Activated CD4-positive, alpha-beta T cell treated with anti-CD3 and anti-CD28 coated beads, Interleukin-10, Interleukin-2, amounts not matched to agents 100 ng/mL and 50 ng/mL, durations not matched to agents 16 hours and 8 hours (primary cell): ENCODE measurements at places on chromosomes 7 and 10.

- no peak for DNase-seq
Observed at GRCh38 chr10:132788180-132788830, 2.4 kb upstream of the NKX6-2 start.

- DNase-seq, result no peak
Observed at GRCh38 chr7:158771-159170, 33.6 kb upstream of the FAM20C start.

- peak; percentile 71 for DNase-seq
Observed at GRCh38 chr7:139771001-139771956, 6.5 kb downstream of the HIPK2 start.

GRCh38 chr7:22179442-22179879 lies 177.5 kb downstream of the RAPGEF5 start:
- peak; percentile 27 for DNase-seq

GRCh38 chr7:29480451-29480850 lies 83.2 kb upstream of the PRR15 start:
- no peak for DNase-seq

DNA sequence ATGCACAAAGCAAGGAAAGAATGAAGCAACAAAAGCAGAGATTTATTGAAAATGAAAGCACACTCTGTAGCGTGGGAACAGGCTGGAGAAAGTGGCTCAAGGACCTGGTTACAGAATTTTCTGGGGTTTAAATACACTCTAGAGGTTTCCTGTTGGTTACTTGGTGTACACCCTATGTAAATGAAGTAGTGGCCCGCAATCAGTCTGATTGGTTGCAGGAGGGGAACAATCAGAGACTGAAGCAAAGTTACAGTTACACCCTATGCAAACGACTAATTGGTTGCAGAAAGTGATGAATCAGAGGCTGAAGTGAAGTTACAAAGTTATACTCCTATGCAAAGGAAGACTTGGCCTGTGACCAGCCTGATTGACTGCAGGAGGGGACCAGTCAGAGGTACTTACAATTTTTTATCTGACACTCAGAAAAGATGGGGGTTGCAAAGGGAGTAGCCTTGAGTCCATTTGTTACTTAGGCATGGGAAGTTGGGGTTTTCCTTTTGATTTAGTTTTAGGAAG lies 3.6 kb upstream of the MTPN start:
- peak; percentile 91 for DNase-seq

DNA sequence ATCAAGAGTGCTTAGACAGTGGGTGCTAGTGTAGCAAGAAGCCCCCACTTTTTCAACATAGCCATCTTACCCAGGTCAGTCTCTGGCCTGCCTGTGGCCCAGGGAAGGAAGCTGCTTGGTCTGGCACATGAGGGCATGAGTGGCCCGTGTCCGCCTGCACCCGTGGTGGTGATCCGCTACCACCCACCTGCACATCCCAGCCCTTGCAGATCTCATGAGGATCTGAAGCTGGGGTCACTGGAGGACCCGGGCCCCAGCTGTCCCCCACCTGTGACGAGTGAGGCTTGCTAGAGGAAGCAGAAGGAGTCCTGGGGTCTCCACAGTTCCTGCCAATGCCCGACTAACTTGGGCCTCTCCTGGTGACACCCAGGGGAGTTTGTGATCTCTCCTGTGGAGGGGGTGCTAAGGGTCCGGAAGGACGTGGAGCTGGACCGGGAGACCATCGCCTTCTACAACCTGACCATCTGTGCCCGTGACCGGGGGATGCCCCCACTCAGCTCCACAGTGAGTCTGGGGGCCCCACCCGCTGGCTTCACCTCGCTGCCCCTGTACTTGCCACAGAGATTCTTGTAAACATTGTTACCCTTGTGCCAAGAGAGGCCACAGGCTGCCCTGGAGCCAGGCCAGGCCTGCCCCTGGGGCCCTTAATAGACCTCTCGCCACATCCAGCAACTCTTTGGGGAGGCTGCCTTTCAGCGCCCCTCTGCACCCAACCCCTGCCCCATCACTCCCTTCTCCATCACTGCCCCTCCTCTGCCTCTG lies 10.8 kb upstream of the VSIR start:
- DNase-seq, result no peak

DNA sequence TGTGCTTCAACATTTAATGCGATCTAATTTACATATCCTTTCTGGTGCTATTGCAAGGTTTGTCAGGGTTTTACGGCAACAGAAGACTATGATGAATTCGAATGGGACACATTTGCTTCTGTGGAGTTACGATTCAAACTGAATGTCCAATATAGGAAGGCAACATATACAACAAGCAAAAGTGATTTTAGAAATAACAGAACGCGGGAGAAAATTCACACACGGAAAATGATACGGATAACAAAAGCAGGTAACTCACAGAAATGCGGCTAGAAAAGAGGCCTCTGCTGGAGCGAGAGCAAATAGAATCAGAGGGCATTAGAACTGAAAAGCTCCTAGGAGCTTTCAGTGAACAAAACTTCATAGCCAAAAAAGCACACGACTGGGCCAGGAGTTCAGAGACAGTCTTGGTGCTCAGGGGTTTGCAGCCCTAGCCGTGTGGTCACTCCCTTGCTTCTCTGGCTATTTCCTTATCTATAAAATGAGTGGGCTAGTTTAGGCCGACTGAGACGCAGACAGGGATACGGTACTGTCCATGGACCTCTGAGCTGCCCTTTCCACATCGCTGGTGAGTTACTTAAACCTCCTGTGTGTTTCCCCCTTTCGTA lies 557 bp upstream of the TAX1BP1 start:
- no peak for DNase-seq

GRCh38 chr10:71921324-71922027 lies 42.7 kb upstream of the CHST3 start:
- no peak for DNase-seq

- no peak for DNase-seq
Observed at GRCh38 chr7:38224392-38224791, 46.3 kb downstream of the STARD3NL start.

GRCh38 chr7:53672681-53673080 lies 637.2 kb downstream of the POM121L12 start:
- DNase-seq, result no peak

- DNase-seq, result no peak
Observed at GRCh38 chr7:46079421-46079820, 158.3 kb upstream of the IGFBP3 start.

DNA sequence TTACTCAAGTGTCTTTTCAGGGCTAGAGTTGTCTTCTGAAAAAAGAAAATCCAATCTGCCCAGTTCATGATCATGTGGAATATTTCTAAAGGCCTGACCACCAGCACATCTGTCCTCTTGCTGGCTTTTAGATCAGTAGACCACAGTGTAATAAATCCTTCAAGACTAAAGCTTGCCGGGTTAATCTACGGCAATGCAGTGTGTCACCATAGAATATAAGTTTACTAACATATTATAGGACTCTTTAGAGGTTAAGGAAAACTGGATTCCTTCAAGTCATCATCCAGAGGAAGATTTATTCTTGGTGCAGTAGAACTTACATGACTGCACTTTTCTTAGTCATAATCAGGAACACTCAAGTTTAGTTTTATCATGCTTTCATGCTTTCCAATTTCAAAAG lies 349.5 kb downstream of the SEMA3D start:
- DNase-seq, result no peak

- peak; percentile 45 for DNase-seq
Observed at GRCh38 chr7:157875230-157876179, 538.7 kb downstream of the DNAJB6 start.

DNA sequence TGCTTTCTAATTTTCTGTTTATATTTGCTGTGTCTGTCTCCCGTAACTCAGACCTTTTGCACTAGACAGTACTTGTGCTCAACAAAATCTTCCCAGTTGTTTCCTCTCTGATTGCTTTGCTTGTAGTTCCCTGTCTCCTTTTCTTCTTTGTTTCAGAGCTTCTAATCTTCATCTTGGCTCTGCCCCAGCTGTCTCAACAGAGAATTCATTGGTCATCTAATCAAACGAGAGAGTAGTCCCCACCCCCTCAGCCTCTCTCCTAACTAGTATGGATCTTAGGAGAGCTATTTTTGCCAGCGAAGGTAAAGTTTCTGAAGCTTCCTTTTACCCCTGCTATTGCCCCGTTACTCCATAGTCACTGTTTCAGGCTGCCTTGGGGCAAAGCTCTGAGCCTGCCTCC lies 32.8 kb downstream of the SLC26A4 start:
- no peak for DNase-seq

GRCh38 chr7:38177621-38178003 lies 433 bp upstream of the STARD3NL start:
- no peak for DNase-seq

GRCh38 chr10:119500123-119500795 lies 42.3 kb downstream of the RGS10 start:
- no peak for DNase-seq

GRCh38 chr10:123721441-123722049 lies 55.4 kb downstream of the GPR26 start:
- DNase-seq, result no peak

- no peak for DNase-seq
Observed at GRCh38 chr10:123097039-123097438, 38.7 kb upstream of the HMX3 start.

- DNase-seq, result peak; percentile 57
Observed at GRCh38 chr7:51430480-51431086, 114.0 kb upstream of the COBL start.

- DNase-seq, result peak; percentile 73
Observed at GRCh38 chr10:62870866-62871265, 54.7 kb upstream of the EGR2 start.

GRCh38 chr10:51047857-51048256 lies 26.4 kb upstream of the PRKG1 start:
- no peak for DNase-seq

DNA sequence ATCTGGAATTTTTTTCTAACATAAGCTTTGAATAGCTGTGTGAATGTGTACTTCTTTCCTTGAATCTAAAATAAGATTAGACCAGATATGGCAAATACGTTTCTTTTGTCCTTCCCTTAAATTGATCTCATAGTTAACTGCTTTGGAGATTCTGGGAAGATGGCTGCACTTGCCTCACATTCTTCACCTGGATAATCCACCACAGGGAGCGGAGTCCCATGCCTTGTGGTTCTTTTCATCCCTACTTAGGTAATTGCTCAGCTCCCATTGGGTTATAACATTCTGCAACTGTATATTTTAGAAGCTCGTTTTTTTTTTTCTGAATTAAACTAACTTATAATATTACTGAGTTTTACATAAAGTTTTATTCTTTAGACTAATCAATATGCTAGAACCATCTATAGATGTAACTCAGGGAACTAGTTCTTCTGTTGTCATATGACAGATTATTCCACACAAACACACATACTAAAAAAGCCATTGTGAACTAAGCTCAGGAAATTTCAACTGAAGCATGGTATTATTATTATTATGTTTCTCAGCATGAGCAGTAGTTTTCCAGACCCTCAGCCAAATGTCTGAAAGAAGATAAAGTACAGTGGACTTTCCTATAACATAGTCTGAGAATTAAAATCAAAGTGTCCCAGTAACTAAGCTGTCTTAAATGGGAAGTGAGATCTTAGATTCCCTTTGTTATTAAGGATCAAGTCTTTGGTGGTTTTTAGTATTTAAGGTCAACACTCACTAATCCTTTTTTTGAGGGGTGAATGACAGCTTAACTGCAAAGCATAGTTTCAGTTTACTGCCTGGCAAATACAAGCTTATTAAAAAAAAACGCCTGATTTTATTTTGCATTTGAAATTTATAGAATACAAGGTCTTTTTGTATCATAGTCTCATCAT lies 182.3 kb downstream of the PPP1R9A start:
- no peak for DNase-seq
